DMS79 treated with DMSO at 0.1 percent for 48 hours (cell line): ENCODE measurements at places on chromosomes 1 and 21.

DNA sequence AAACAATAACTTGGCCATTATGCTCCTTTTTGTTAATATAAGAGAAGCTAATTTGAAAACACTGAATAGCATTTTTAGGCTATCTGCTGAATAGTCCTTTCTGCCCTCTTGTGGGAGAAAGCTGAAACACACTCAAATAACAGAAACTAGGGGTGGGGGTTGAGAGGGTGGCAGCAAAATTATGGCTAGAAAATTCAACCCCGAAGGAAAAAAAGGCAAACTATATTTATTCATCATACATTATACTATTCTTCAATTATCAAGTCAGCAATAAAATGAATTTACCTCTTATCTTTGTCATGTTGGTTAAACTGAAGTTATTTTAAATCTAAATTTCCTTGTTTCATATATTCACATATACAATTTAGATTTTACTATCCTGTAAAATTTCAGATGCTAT is 255.9 kb downstream of the FAF1 start:
- peak; percentile 53 for DNase-seq

GRCh38 chr1:68221980-68222373 is 10.3 kb downstream of the WLS start:
- DNase-seq = no peak

DNA sequence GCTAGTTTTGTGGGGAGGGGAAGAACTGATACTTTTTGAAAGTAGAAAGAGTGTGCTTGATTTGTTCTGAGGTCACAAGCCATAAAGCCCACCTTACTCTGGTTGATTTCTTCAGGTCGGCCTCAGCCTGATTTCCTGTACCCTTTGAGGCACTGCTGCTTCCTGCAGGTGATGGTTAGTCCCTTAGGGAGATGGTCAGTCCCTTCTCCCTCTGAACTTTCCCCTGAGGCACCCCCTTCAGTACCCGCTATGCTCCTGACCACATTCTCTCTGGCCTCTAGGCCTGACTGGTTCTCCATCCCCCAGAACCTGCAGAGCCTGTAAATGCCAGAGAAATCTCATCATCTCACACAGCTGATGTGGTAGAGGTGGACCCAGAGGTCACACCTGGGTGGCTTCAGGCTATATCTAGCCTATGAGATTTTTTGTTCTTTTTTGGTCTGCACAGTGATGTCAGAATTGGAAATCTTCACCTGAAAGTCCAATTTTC is 15.0 kb upstream of the ID3 start:
- DNase-seq = no peak

- DNase-seq = no peak
Measured at GRCh38 chr1:90175490-90176167, 180.7 kb downstream of the ZNF326 start.

DNA sequence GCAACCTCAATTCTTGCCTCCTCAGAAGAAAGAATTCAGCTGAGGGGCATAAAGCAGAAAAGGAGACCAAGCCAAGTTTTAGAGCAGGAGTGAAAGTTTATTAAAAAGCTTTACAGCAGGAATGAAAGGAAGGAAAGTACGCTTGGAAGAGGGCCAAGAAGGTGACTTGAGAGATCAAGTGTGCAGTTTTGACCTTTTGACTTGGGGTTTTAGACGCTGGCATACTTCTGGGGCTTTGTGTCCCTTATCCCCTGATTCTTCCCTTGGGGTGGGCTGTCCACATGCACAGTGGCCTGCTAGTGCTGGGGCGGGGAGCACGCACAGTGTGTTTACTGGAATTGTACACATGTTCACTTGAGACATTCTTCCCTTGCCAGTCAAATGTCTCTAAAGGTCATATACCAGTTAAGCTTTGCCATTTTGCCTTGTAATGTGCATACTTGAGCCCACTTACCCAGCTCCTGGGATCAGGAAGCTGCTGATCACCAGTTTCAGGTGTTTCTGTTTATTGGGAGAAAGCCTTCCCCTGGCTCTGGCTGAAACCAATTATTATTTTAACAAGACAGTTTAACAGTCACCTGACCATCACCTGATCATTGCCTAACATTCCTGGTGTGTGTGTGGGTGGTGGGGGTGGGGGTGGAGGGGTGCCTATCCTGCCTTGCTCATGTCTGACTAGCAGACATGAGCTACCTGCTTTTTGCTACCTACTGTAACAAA is 36.2 kb downstream of the UTP25 start:
- DNase-seq = no peak
